ENCODE measurements at places on chromosomes 5 and 9.

DNA sequence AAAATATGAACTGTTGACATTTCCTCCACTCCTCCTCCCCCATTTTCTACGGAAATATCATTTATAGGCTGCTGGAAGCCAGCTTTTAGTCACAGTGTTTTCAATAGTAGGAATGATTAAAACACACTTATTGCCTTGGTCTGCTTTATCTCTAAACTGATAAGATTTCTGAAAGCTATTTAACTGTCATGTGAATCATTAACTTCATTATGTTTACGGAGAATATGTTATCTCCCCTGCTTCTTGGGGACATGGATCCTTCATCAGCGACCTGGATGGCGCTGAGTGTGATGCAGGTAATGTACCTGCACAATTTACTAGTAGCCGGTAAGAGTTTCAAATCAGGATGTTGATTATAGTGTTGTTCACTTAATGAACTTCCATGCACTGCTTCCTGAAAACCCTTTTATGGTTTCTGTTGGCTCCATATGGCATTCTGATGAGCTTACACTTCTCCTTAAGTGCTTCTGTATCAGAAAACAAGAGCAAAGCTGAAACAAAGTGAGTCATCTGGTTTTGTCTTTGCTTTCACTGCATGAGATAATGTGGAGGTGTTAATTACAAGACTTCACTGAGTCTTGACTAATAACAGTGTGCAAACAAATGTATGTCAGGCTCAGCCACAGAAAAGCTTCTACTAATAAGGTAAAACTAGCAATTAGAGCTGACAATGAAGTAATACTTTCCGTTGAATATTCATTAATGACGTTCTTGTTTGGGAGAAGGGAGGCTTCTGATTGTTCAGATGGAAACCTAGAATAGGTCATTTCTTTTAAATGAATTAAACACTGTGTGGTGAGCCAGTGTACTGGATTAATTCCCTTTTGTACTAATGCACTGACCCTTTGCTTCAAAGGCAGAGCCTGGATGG is 162.4 kb upstream of the ZNF608 start:
- no peak for DNase-seq

DNA sequence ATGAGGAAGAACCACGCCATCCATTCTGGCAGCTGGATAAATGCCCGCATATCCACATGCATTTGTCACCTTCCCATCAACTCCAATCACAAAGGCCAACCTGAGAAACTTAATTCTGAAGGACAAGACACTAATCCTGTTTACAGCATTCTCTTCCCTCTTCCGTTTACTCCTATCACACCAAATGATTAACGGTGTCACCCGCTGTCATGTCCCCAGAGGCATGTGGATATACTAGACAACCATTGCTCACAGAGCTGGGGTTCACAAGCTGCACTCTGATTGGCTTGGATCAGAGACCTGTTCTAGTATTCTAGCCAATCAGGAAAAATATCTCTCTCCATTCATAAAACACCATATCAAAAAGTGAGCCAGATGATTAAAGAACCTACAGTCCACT is 3.6 kb downstream of the MACROH2A1 start:
- DNase-seq: no peak

- DNase-seq: no peak
Observed at GRCh38 chr5:58986281-58986680, 403.4 kb downstream of the RAB3C start.

DNA sequence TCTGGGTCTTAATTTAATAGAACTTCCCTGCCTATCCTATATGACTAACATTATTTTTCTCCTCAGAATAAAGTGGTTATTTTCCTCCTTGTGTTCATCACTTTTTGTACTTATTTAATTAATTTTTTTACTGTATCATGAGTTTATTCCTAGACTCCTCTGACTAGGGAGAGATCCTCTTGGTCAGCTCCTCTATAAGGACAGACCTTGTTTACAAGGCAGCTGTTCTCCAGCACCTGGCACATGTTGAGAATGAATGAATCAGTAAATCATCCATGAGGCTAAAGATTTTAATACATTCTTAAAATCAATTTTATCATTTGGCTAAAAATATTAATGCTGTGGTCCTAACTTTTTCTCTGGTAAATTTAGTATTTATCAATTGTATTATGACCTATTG is 139.8 kb downstream of the NUDT12 start:
- DNase-seq: no peak

GRCh38 chr5:17400724-17401469 is 97.1 kb upstream of the TAF11L2 start:
- no peak for DNase-seq
